ENCODE measurements at places on chromosomes 7 and 10. TPM values are rescaled to one million over a fixed set of nuclear protein-coding genes. Genes with fewer than 3 reads are reported as not detected.

The GATA3 gene
- total RNA-seq: not detected

The SEC61A2 gene
- 15.1 TPM for total RNA-seq

The CPA2 gene
- total RNA-seq: not detected

The ELOVL3 gene
- total RNA-seq: not detected

The OIT3 gene
- total RNA-seq: not detected

The HSPA12A gene
- total RNA-seq: 3.3 TPM

The KCNMA1 gene
- total RNA-seq: not detected

The WAPL gene
- 75.7 TPM for total RNA-seq

The RBM33 gene
- 127 TPM for total RNA-seq

The SLC13A4 gene
- not detected for total RNA-seq

The AQP1 gene
- not detected for total RNA-seq

The GNGT1 gene
- total RNA-seq: not detected

The ECHS1 gene
- total RNA-seq: 46.2 TPM

The ADAM8 gene
- total RNA-seq: 17.6 TPM

The SFTPD gene
- total RNA-seq: not detected

The FRMD4A gene
- not detected for total RNA-seq

The MXI1 gene
- total RNA-seq: 22.3 TPM

The TMEM229A gene
- total RNA-seq: not detected

The AOC1 gene
- total RNA-seq: not detected

GRCh38 chr7:47380325-47381133 lies 201.4 kb downstream of the TNS3 start:
- no peak for DNase-seq

DNA sequence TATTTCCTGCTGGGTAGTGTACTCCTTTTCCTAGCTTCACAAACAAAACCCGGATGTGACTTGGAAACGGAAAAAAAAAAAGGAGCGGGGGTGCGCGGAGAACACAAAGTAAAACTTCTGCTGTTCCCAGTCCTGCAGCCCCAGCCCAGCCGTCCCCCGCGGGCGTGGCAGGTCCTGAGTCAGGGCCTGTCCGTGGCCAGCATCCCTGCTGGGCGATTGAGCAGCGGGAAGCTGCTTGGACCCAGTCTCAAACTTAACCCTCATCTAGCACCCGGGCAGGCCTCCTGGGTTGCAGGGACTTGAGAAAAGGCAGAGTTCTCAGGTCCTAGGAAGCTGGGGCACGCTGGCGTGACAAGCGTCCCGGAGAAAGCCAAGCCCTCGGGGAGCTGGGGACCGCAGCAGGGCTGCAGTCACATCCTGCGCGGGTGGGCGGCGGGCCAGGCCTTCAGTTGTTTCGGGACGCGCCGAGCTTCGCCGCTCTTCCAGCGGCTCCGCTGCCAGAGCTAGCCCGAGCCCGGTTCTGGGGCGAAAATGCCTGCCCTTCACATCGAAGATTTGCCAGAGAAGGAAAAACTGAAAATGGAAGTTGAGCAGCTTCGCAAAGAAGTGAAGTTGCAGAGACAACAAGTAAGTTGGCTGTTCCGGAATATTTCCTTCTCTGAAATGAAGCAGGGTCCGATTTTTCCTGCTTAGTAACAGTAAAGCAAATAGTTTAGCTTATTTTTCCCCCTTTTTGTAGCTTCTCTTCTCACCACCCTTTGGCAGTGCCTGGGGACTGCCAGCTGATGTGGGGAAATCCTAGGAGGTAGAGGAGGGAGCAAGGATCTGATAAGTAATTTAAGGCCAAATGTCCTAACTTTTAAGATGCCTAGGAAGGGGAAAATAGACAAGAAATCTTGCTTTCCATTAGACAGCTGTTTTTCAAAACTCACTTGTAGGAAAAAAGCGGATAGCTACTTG lies at the start of gene GNG11:
TSS of gene GNG11 (plus strand) at position 129 of the 960 bp plus-strand sequence. CDS start at position 532, 403 bp downstream.
- peak; percentile 57 for DNase-seq

DNA sequence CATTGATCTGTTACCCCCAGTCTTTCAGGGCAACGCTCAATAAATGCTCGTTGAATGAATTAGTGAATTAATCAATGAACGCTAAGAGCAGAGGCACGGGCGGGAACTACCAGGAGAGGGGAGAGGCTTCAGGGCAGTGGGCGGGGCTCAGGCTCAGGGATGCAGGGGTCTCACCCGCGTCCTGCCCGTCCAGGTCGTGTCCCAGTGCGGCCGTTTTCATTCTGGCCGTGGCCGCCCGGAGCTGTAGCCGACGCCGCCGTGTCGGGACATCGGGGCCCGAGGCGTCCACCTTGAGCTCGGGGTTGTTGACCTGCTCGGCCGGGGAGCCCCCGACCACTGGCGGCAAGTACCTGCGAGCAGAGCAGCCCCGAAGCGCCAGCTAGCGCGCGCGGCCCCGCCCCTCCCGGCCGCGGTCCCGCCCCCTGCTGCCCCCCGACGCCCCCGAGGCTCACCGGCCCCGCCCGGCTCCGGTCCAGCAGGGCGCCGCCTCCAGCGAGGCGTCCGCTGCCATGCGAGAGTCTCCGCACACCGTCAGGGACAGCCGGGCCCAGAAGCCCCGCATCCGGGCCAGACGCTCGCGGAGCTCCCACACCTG lies 2.8 kb upstream of the GAL3ST4 start:
- DNase-seq: peak; percentile 38

GRCh38 chr7:116665332-116665996 lies 6.5 kb upstream of the MET start:
- no peak for DNase-seq

- no peak for DNase-seq
These were observed 53.4 kb downstream of the TSPAN15 start for GRCh38 chr10:69504576-69505250.

DNA sequence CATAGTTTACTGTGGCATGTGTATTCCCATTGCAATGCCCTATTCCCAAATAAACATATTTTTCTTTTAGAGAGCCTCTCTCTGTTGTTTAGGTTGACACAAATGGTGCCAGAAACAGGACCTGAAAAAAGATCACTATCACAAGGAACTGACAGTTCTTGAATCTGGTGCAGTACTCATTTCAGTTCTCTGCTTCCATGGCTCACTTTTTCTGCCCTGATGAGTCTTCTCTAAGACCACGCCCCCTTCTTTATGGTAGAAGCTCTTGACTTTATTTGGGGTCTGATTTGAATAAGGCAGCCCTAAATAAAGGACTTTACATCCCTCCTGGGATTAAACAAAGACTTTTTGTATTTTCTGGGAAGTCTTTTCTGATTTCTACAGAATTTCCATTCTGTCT lies 3.5 kb upstream of the CCDC126 start:
- DNase-seq: peak; percentile 47

GRCh38 chr10:121734589-121735045 lies 136.4 kb upstream of the FGFR2 start:
- DNase-seq: peak; percentile 36

- DNase-seq: peak; percentile 41
These were observed 83.9 kb downstream of the PIP4K2A start for GRCh38 chr10:22630234-22631174.

DNA sequence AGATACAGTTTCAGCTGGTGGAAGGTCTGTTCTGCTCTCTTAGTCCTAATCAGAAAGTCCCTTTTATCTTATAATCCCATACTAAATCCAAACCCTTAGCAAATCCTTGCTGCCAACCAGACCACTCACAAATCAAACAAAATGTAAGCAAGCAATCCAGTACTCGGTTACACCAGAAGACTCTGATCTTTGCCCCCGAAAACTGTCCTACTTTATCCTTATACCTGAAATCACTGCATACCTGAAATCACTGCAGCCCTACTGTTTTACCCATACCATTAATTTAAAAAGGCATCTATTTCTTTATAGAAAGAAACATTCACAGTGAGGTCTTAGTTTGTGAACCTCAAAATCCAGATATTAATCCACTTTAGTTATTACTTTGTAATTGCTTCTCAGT lies 64.7 kb downstream of the GSDME start:
- no peak for DNase-seq

GRCh38 chr7:47258798-47259197 lies 323.1 kb downstream of the TNS3 start:
- no peak for DNase-seq

GRCh38 chr7:30797176-30798040 lies 26.2 kb downstream of the MINDY4 start:
- DNase-seq: no peak

GRCh38 chr10:127919418-127920271 lies 12.7 kb downstream of the PTPRE start:
- DNase-seq: peak; percentile 28

DNA sequence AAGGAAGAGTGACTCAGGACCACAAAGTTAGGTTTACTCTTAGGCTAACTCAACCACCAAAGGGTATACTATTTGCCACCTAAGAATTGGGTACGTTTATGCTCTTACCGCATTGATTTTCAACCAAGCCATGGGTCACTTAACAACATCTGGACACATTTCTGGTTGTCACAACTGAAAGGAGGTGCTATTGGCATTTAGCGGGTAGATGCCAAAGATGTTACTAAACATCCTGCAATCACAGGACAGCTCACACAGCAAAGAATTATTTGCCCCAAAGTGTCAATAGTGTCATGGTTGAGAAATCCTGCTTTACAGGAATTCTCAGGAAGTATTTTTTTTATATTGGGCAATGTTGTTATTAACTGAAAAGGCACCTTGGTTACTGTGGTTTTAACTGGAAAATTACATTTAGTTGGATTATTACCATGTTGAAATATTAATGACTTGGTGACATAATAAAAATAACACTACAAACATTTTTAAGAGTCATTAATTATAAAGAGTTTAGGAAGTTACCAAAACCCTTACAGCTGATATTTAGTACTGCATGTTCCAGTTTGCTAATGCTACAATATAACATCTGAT lies 185.0 kb upstream of the TMEM196 start:
- DNase-seq: no peak

- no peak for DNase-seq
These were observed 27.6 kb downstream of the ERLIN1 start for GRCh38 chr10:100158044-100158805.

GRCh38 chr7:36208426-36208825 lies 55.4 kb downstream of the EEPD1 start:
- no peak for DNase-seq

GRCh38 chr7:132393789-132394261 lies 182.4 kb downstream of the PLXNA4 start:
- no peak for DNase-seq

- DNase-seq: no peak
These were observed 37.8 kb upstream of the MMD2 start for GRCh38 chr7:4996696-4997222.

GRCh38 chr7:48515171-48515570 lies 343.9 kb downstream of the ABCA13 start:
- DNase-seq: no peak

- no peak for DNase-seq
These were observed 195.2 kb upstream of the FOXK1 start for GRCh38 chr7:4486907-4487306.

- DNase-seq: peak; percentile 83
These were observed 142.2 kb downstream of the TRIL start for GRCh38 chr7:28815928-28816373.

- DNase-seq: no peak
These were observed 15.6 kb downstream of the SUFU start for GRCh38 chr10:102519246-102519825.

DNA sequence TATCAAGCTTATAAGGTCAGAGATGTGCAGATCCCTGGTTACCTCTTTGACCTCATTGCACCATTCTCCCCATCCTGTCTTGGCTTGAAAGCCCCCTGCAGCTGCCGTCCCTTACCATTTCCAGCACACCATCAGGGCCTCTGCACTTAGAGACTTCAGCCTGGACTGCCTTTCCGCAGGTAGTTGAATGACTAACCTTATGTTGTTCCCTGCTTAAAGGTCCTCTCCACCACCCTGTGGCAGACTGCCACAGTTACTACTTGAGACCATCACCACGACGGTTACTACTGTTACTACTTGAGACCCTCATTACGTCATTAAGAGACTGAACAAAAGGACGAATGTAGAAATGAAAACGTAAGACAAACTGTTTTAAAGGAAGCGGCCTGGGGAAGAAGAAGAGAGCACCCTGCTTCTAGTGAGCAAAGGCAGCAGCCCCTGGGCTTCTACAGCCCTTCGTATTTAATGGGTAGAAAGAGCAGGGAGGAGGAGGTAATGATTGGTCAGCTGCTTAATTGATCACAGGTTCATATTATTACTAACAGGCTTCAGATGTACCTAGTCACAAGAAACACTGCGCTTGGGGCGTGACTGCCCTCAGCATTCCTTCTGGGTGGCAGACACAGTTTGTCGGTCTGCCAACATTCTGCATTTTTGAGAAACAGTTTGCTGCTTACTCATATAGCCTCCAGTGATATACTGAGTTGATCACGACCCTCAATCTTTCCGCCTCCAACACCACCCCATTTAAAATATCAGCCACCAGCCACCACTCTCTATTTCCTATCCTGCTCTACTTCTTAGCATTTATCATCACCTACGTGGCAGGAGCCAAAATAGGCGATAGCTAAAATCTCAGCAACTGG lies 74.1 kb upstream of the PARD3 start:
- DNase-seq: no peak

GRCh38 chr10:123462756-123463155 lies 203.4 kb upstream of the GPR26 start:
- no peak for DNase-seq

DNA sequence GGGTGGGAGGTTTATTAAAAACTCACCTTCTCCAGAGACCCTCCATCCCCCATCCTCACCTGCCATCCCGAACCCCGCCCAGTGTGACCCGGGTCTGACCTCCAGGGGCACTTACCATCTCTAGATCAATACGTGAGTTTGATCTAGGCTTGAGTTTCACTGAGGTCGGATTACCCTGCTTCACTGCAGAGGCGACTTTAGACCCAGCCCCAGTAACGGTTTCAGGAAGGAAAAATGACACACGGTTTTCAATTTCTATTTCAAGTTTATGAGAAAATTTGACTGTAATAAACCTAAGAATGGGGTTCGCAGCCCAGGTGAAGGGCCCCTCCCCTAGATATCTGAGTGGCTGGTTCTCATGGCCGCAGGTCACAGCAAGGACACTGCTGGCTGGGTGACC lies 33.1 kb downstream of the RCC1L start:
- DNase-seq: no peak

GRCh38 chr10:92891885-92892690 lies 43.8 kb downstream of the EXOC6 start:
- DNase-seq: no peak

GRCh38 chr10:128725531-128725930 lies 599.3 kb upstream of the MKI67 start:
- no peak for DNase-seq

GRCh38 chr10:17993361-17993760 lies 41.6 kb downstream of the SLC39A12 start:
- DNase-seq: no peak

- DNase-seq: peak; percentile 75
These were observed 96.2 kb downstream of the C10orf105 start for GRCh38 chr10:71623098-71623985.

All from OCI-LY7 (cell line).